ENCODE measurements at places on chromosomes 12 and 14. TPM values are rescaled to one million over a fixed set of nuclear protein-coding genes. Genes with fewer than 3 reads are reported as not detected.
A peak's percentile ranks its signal among the peaks of the same experiment; 100 is the strongest.

DNA sequence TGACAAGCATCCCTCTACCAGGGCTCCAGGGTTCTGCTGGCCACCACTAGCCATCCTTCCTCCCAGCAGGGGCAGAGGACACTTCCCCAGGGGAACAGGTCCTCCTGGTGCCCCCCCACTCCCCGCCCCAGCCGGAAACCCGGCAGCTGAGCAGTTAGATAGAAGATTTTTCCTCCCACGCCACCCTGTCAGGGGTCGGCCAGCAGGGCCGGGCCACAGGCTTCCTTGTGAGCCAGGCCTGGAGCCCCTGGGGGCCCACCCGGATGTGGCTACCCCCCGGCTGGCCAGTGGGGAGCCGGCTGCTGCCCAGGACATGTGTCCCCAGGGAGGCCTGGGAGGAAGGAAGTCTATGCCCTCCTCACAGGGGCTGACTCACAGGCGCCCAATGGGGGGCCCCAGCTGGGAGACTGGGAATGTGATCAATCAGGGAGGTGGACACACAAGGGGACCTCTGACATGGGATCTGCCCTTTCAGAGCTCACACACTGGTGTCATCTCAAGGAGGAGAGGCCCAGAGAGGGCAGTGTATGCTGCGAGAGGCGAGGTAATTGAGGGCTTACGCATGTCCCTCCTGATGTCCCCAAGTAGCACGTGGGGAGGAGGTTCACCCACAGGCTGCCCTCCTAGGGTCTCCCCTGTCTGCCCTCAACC, 4.2 kb downstream of the SH2B3 start:
- peak overlapping the region; percentile 84 for H3K27ac ChIP-seq
- no peaks in the 10 kb centered on the region for H3K27me3 ChIP-seq
- peak; percentile 23 for DNase-seq
- no peaks in the 10 kb centered on the region for H3K36me3 ChIP-seq
- H3K4me1 ChIP-seq = peaks cover 50% of the 10 kb centered on the region

DNA sequence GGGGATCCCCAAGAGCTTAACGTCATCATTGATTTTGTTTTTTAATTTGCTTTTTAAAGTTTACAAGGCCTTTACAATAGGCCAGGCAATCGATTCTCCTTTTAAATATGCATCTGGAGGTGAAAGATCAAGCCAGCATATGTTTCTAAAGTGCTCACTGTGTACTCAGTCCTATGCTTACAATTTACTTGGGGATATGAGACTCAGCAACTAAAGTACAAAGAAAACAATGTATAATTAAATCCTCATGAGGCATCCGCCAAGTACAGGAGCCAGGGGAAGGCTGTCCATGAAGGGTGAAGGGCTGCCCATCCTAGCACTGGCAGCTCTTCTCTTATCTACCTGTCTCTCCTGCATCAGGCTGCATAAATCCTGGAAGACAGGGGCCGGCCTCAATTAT, 11.8 kb downstream of the CCDC92 start:
- peaks cover 4% of the 10 kb centered on the region for H3K36me3 ChIP-seq
- no peak overlapping the region for H3K27ac ChIP-seq
- DNase-seq = no peak
- H3K27me3 ChIP-seq = peaks cover 7% of the 10 kb centered on the region
- peaks cover 26% of the 10 kb centered on the region for H3K4me1 ChIP-seq

GRCh38 chr12:92927055-92927435, 2.0 kb downstream of the EEA1 start:
- DNase-seq = no peak
- no peaks in the 10 kb centered on the region for H3K27me3 ChIP-seq
- peak overlapping the region; percentile 81 for H3K4me3 ChIP-seq

DNA sequence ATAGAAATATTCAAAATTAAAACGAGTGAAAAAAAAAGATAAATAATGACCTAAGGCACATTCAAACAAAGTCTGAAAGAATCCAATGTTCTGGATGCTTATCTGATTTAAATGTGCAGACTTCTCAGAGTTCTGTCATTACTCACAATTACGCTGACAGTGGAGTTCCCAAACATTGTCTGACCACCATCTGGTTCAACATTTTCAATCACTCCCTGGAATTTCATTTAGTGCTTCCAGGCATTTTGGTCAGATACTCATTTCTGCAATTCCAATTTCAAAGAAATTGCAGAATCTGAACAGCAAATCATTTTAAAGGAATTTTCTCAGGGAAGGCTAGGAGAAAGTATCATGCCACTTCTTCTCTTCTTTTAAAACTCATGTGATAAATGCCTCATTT, 398.2 kb upstream of the PDE3A start:
- no peak for DNase-seq
- no peak overlapping the region for H3K4me3 ChIP-seq
- no peaks in the 10 kb centered on the region for H3K27me3 ChIP-seq
- H3K27ac ChIP-seq = no peak overlapping the region
- H3K4me1 ChIP-seq = peaks cover 42% of the 10 kb centered on the region

DNA sequence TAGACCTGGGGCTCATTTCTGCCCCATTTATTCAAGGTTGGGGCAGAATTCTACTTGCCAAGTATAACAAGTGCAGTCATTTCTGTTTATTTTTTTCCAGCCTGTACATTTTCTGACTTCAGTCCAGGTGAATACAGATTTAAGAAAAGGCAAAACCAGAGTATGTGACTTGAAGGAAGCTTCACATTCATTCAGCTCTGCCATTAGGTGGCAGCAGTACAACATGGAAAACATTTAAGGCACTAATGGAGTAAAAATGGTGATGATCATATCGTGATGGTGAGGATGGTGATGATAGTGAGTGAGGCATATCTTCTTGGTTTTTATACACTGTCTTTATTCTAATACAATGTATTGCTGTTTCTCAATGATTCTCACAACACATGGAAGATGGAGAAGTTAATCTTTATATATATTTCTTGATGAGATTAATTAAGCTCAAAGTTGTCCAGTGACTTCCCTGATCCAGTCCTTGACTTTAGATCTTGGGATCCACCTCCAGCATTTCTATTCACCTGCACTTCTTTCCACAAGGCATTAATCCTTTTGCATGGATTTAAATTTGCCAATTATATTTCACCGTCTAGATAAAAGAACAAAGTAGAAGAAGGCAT, 176.7 kb upstream of the SEL1L start:
- peaks cover 7% of the 10 kb centered on the region for H3K4me1 ChIP-seq
- peak; percentile 40 for DNase-seq
- no peak overlapping the region for H3K4me3 ChIP-seq
- no peaks in the 10 kb centered on the region for H3K27me3 ChIP-seq
- H3K36me3 ChIP-seq = no peaks in the 10 kb centered on the region

DNA sequence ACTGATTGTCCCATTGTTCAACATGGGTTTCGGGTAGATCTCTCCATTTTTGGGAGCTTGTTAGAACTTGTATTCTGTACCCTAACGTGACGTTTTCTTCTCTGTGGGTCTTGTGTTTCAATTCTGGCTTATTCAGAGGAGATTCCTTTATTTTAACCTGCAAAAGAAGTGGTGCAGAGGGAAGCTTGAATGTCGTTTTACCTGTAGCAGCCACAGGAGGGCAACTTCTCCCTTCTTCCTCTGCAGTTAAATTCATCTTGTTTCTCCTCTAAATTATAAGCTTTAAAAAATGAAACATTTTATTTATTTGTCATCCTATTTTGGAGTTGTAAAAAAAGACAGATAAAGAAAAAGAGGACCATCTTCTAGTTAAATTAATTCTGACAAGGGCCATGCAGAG, 13.7 kb upstream of the CLEC4D start:
- H3K4me1 ChIP-seq = peaks cover 9% of the 10 kb centered on the region
- H3K36me3 ChIP-seq = no peaks in the 10 kb centered on the region
- no peak overlapping the region for H3K4me3 ChIP-seq
- peaks cover 6% of the 10 kb centered on the region for H3K27me3 ChIP-seq
- no peak for DNase-seq

GRCh38 chr12:129115558-129115957, 262.3 kb downstream of the GLT1D1 start:
- H3K36me3 ChIP-seq = no peaks in the 10 kb centered on the region
- DNase-seq = no peak
- peaks cover 53% of the 10 kb centered on the region for H3K27me3 ChIP-seq
- no peaks in the 10 kb centered on the region for H3K4me1 ChIP-seq
- no peak overlapping the region for H3K4me3 ChIP-seq
- H3K27ac ChIP-seq = no peak overlapping the region

DNA sequence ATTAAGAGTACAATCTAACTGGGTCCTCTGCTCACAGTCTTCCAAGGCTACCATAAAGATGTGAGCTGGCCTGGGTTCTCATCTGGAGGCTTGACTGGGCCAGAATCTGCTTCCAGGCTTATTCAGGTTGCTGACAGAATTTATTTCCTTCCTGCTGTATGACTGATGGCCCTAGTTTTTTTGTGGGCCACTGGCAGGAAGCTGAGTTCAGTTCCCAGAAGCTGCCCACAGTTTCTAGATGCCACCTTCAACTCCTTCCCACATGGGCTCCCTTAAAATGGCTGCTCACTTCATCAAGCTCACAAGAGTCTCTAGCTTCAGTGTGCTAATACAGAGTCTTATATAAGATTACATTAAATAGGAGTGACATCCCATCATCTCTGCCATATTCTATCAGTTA, 121.7 kb upstream of the CAND1 start:
- no peak for DNase-seq
- no peaks in the 10 kb centered on the region for H3K36me3 ChIP-seq
- no peaks in the 10 kb centered on the region for H3K4me1 ChIP-seq
- peaks cover under 1% of the 10 kb centered on the region for H3K27me3 ChIP-seq
- H3K4me3 ChIP-seq = no peak overlapping the region
- H3K27ac ChIP-seq = no peak overlapping the region

DNA sequence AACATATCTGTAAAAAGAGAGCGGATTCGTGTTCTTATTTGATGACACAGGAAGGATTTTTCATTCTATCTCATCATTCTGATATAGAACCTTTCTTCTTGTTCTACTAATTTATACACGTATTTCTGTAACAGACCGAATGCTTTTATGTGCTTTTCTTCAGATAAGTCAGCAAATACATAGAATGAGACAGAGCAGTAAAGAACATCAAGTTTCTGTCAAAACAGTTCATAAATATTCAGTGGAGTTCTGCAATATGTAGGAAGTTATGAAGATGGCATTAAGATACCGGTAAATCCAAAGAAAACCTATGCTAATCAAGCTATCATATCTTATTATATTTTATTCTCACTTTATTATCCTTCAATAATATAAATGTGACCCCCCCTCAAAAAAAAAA, 280.6 kb downstream of the EGLN3 start:
- H3K27me3 ChIP-seq = no peaks in the 10 kb centered on the region
- DNase-seq = no peak
- no peaks in the 10 kb centered on the region for H3K4me1 ChIP-seq
- no peak overlapping the region for H3K4me3 ChIP-seq

DNA sequence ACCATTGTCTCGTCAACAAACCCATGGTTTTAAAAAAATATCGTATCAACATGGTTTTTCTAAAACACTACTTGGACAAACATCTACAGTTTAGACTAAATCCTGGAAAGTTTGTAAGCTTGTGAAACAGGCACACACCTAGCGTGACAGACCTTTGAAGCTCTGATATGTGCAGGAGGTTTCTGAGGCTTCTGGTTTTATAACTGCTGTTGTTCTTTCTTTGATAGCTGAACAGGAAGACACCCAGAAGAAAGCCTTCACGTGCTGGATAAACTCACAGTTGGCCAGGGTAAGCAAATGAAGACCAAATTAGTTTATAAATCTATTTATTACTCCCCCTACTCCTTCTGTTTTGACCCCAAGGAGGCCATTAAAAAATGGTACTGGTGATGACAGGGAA, 87.6 kb downstream of the SYNE2 start:
- H3K27ac ChIP-seq = no peak overlapping the region
- no peaks in the 10 kb centered on the region for H3K4me1 ChIP-seq
- DNase-seq = no peak
- no peak overlapping the region for H3K4me3 ChIP-seq
- no peaks in the 10 kb centered on the region for H3K27me3 ChIP-seq

DNA sequence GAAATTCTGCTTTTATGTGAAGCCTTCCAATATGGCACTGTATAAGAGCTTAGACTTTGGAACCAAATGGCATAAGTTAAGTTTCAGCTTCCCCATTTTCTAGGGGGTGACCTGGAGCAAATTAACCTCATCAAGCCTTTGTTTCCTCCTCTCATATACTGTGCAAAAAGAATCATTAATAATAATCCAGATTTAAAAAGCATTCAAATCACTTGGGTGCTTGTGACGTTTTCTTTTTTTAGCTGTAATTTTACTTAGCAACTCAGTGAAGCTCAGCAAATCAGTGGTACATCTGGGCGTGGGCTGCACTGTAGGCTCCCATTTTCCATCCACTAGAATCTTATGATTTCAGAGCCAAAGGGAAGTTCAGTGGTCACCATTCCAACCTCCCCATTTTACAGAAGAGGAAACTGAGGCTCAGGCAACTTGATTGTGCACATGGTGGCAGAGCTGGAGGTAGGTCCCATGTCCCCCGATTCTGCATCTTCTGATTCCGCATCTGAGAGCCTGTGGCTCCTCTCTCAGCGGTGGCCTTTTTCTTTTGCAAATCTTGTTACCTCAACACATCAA, 131.2 kb downstream of the SNAPC1 start:
- DNase-seq = no peak
- no peak overlapping the region for H3K27ac ChIP-seq
- no peak overlapping the region for H3K4me3 ChIP-seq
- H3K27me3 ChIP-seq = peaks cover 15% of the 10 kb centered on the region
- H3K36me3 ChIP-seq = no peaks in the 10 kb centered on the region

- H3K27ac ChIP-seq = no peak overlapping the region
- no peak overlapping the region for H3K4me3 ChIP-seq
- DNase-seq = no peak
These were observed 6.8 kb upstream of the SLC24A4 start for GRCh38 chr14:92316176-92316575.

- H3K36me3 ChIP-seq = no peaks in the 10 kb centered on the region
- H3K27ac ChIP-seq = no peak overlapping the region
- no peaks in the 10 kb centered on the region for H3K27me3 ChIP-seq
These were observed 414.8 kb downstream of the RMST start for GRCh38 chr12:97877404-97877803.

GRCh38 chr12:96150442-96150841, 43.7 kb upstream of the ELK3 start:
- H3K4me3 ChIP-seq = no peak overlapping the region
- no peaks in the 10 kb centered on the region for H3K4me1 ChIP-seq
- peak overlapping the region; percentile 63 for H3K27ac ChIP-seq
- no peaks in the 10 kb centered on the region for H3K36me3 ChIP-seq
- no peaks in the 10 kb centered on the region for H3K27me3 ChIP-seq

TAS2R31 gene
- total RNA-seq = 2.1 TPM

IFNG gene
- not detected for total RNA-seq

USP44 gene
- total RNA-seq = 20.0 TPM

MFAP5 gene
- not detected for total RNA-seq

PLEK2 gene
- not detected for total RNA-seq

ANKLE2 gene
- total RNA-seq = 93.4 TPM

SMOC1 gene
- total RNA-seq = 189 TPM

CABP1 gene
- total RNA-seq = 1.2 TPM

All from neural crest cell (in vitro differentiated cells).